Suppressor macrophage (primary cell): ENCODE measurements at places on chromosomes 3 and 15.

- DNase-seq: no peak
Observed at GRCh38 chr3:27907929-27908328, 185.8 kb upstream of the EOMES start.

DNA sequence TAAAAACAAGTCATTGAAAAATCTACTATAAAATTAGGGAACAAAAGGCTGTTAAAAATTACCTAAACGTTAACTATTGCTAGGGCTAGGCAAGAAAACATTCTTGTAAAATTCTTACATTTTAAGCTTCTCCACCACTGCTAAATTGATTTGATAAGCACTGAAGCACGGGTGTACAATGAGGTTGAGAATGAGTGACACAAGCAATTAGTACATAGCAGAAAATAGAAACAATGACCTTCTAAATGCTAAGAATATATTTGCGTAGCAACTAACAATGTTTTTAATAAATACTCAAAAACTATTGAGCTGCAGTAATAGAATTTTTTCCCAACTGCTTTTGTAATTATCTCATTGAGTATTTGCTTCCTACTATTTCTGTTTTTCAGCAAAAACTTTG is 4.7 kb downstream of the SGO1 start:
- no peak for DNase-seq

DNA sequence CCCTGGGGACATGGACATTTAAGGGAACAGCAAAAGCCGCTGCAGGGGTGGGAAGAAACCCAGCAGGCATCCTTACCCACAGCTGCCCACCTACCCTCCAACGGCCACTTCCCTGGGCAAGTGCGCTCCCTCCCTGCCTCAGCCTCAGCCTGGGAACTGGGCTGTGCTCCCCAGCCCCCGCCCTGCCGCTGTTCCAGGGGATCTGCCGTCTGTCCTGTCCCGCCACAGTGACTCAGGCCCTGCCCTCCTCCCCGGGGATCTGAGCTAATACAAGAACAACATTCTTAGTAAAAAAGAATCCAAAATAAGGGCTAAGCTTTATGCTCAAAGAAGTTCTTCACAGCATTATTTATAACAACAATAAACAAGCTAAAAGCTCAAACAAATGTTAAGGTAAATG is 7.4 kb upstream of the IQSEC1 start:
- no peak for DNase-seq

GRCh38 chr3:165759041-165759440 is 78.2 kb downstream of the BCHE start:
- DNase-seq: no peak

- no peak for DNase-seq
Observed at GRCh38 chr15:45136378-45136764, 6.6 kb downstream of the DUOX1 start.
